Activated CD4-positive, alpha-beta T cell treated with anti-CD3 and anti-CD28 coated beads, Interleukin-2, Interleukin-6, amounts not matched to agents 100 ng/mL and 50 ng/mL, durations not matched to agents 16 hours and 8 hours (primary cell): ENCODE measurements at places on chromosomes 1 and 21.

- no peak for DNase-seq
These were observed 68.0 kb downstream of the CACHD1 start for GRCh38 chr1:64537942-64538341.

DNA sequence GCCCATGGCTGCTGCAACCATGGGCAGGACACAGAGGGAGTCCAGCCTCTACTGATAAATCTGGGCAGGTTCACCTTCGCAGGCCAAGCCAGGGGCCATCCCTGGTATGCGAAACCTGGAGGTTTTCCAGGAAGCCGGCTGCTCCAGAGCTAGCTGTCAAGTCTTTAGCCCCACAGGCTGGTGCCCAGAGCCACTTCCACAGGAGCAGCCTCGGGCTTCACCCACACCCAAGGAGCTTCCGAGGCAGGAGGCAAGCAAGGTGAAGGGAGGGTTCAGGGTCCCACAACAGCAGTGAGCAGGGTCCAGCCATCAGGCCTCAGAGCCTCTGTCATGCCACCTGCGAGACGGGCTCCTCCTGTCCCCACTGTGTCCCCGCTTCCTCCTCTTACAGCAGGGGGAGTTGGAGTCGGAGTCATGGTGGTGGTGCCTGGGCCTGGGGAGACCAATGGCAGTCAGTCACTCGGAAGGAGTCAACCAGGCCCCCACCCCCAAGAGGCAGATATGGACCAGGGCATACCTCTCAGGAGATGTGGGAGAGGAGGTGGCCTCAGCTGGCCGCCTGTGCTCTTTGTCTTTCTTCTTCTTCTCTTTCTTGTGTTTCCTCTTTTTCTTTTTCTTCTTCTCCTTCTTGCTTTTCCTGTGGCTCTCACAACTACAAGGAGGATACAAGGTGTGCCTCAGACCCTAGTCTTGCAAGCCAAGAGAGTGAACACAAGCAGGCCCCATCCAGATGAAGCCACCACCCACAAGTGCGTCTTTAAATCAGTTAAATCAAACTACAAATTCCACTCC, 2.1 kb downstream of the C1orf35 start:
- DNase-seq, result no peak

- DNase-seq, result no peak
These were observed 23.7 kb upstream of the SLC2A5 start for GRCh38 chr1:9093091-9093490.

GRCh38 chr1:209728466-209728865, 23.8 kb downstream of the HSD11B1 start:
- no peak for DNase-seq
